ENCODE measurements at places on chromosomes 7 and 10.
A peak's percentile ranks its signal among the peaks of the same experiment; 100 is the strongest.

- no peak for DNase-seq
Observed at GRCh38 chr7:117188376-117188775, 134.5 kb downstream of the WNT2 start.

DNA sequence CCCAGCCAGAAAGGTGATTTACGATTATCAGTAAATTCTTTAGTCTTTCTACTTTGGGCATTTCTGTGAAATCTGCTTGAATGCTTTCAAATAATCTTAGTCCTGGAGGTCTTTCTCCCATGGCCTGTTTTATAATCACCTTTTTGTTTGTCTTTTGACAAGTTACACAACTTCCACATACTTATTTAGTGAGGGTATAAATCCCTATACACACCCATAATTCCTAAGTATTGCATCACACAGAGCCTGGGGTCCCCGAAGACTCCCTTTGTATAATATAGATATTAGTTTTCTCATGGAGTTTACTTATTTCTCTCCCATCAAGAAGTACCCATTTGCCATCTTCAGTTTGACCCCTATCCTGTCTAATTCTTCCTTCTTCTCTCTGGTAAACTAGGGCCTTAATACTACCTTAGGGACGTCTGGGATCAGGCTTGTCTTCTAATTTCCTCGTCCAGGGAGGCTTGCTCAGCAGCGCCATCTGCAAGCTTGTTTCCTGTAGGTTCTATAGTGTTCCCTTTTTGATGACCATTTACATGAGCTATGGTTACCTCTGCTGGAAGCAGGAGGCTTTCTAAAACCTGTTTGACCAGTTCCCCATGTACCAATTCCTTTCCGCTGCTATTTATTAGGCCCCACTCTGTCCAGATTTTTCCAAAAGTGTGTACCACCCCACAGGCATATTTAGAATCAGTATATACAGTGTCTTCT, 8.1 kb downstream of the DNAH11 start:
- no peak for DNase-seq

- no peak for DNase-seq
Observed at GRCh38 chr7:94364816-94365215, 29.9 kb upstream of the COL1A2 start.

- no peak for DNase-seq
Observed at GRCh38 chr7:131284702-131285419, 42.8 kb upstream of the MKLN1 start.

- no peak for DNase-seq
Observed at GRCh38 chr10:71040846-71041605, 152.7 kb upstream of the PCBD1 start.

DNA sequence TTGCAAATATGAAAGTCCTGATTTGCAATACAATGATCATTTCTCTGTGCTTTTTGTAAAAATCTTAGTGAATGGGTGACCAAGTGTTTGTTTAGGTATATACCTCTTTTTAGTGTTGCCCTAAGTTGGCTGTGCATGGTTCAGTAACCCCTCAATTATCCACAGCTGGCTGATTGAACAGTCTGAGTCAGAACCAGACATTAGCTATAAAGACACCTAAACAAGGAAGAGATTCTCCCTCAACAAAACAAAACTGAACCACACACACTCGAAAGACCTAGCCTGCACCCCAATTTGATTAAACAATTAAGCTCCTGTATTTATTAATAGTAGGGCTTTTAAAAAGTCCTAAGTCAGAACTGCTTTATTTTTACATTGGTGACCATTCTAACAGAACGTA, 2.8 kb downstream of the RSBN1L start:
- DNase-seq, result peak; percentile 22

- DNase-seq, result no peak
Observed at GRCh38 chr7:121102619-121103018, 114.1 kb downstream of the CPED1 start.

- DNase-seq, result no peak
Observed at GRCh38 chr10:116049974-116050304, 223.1 kb downstream of the GFRA1 start.

DNA sequence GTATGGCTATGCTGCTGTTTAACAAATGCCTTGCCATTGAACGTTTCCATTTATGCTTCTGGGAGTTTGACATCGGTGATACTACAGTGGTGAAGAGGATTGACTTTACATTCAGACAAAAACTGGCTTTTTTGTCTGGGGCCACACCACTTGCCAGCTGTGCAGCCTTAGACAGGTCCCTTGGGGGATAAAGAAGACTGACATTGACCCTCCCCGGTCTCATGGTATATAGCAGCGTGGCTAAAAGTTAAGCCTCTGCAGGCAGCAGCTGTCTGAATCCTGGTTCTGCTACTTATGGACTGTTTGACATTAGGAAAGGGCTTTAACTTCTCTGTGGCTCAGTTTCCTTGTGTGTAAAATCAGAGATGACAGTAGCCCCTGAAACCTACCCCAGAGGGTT, 42.0 kb upstream of the PTF1A start:
- no peak for DNase-seq

DNA sequence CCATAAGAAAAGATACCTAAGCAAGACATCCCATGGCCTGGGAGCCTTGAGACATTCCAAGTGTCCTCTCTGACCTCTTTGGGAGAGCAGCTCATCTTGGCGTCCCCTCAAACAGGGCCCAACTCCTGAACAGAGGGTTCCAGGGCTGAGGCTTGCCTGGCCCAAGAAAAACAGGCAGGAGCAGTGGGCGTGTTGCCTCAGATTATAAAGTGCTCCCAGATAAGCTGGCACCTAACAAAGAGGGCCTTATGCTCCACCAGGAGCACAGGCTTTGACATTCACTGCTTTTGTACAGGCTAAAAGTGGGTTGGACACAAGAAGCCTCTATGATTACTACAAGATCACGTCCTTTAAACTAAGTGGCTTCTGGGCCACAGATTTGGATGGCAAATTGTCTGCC, 193.1 kb downstream of the FGFR2 start:
- DNase-seq, result no peak

- no peak for DNase-seq
Observed at GRCh38 chr7:129461809-129462208, 27.6 kb downstream of the STRIP2 start.

DNA sequence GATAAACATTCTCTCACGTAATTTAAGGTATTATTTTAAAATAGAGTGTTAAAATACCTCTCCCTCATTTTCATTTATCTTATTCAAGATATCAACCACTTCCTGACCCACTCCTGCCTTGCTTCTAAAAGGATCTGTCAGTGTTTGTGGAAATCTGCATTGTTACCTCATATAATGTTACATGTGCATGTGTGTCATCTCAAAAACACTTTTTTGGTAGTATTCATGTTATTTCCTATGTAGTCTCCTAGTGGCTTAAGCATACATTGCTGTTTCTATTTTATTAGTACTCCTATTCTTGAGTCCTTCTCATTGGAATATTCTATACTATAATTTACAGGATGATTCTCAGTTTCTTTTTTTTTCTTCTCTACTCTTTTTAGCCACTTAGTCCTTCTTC, 1360.7 kb upstream of the CELF2 start:
- no peak for DNase-seq

DNA sequence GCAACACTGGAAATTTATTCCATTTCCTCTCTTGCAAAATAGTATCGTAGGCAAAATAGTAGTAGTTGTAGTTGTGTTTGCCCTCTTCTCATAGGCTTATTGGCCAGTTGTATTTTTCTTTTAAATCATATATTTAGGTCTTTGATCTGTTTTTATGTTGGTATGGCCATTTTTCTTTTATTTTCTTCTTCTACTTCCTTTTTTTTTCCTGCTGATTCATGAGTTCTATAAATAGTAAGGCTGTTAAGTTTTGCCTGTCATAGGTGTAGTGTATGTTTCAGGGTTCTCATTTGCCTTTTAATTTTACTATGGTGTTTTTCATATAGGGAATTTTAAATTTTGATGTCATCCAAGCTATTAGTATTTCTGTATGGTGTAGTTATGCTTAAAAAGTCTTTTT, 25.4 kb upstream of the MRC1 start:
- no peak for DNase-seq

- no peak for DNase-seq
Observed at GRCh38 chr10:88783724-88784123, 18.8 kb upstream of the LIPM start.

GRCh38 chr10:133390597-133391248, 3.2 kb upstream of the MTG1 start:
- DNase-seq, result no peak

- no peak for DNase-seq
Observed at GRCh38 chr7:17545348-17545747, 246.9 kb downstream of the AHR start.

DNA sequence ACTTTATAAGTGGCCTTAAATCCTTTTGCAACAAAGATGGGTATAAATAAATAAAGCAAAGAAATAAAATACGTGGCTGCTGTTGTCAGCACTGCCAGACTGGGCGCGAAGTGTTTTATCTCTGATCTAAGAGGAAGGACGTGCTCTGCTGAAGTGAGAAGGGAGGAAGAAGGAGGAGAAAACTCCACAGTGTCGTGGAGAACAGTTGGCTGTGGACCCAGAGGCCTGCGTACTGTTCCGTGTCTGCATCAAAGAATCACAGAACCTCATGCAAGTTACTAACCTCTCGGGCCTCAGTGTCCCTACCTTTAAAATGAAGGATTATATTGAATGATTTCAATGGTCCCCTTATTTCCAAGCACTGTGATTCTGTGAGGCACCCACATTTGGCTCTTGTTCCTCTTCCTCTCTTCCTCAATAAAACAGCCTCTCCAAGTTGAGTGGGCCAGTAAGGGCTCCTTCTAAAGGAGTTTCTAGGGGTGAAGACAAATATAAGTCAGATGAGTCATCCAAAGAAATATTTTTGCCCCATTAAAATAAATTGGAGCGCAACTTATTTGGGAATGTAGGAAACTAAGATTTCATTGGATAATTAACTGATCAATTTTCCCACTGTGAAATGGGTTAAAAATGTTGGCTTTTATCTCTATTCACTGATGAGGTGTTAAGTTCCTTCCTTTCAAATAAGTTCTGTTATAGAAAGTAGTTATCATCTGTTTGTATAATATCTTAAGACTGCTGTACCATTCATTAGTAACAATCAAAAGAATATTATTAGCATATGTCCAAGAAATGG, 126.9 kb upstream of the EFCAB10 start:
- no peak for DNase-seq

GRCh38 chr10:5514226-5514850, 10.4 kb upstream of the CALML3 start:
- no peak for DNase-seq

DNA sequence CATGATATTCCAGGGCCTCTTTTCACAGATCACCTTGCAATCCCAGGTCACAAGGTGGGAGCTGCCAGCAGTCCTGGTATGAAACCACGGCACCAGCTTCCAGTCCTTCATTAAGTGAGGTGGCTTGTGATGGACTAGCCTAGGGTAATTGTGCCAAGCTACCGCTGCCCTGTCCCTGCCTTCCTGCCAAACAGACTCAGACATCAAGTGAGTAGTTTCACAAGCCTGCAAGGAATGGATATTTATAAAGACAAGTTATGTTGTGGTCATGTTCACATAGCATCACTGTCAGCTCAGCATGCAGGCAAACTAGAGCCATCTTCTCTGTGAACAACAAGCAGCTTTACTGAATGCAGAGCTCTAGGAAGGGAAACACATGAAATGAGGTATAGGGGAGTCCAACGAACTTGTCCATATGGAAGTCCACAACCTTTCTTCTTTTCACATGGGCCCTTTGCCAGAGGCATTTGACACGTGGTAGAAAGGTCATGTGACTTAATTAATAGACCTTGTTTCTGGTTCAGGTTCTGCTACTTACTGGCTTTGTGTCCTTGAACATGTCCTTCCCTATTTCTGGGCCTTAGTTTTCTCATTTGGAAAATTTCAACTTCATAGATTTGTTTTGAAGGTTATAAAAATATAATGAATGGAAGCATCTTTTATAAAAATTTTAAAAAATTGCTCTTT, 1061.2 kb downstream of the KCNMA1 start:
- DNase-seq, result no peak

GRCh38 chr10:59098831-59099452, 77.5 kb upstream of the PHYHIPL start:
- peak; percentile 26 for DNase-seq

- DNase-seq, result no peak
Observed at GRCh38 chr10:96077156-96077555, 33.8 kb downstream of the CCNJ start.

- DNase-seq, result no peak
Observed at GRCh38 chr10:128808921-128809440, 658.1 kb upstream of the MGMT start.

GRCh38 chr7:96273716-96274115, 48.2 kb downstream of the SLC25A13 start:
- no peak for DNase-seq

DNA sequence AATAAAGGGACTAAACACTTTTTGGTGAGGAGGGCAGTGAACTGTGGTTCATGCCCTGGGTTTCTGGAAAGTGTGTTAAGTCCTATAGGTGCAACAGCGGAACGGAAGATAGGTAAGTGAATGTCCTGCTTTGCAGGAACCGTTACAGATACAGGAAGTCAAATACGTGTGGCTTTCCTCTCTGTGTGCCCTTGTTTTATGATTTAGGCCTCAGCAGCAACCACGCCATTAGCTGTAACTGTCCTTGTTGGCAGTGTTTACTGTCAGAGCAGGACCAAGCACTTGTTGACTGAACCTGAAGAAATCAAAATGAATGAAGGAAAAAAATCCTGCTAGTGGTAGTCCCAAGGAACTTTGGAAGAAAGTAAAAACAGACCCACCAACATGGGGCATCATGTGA, 150.3 kb downstream of the PIP4K2A start:
- DNase-seq, result no peak

DNA sequence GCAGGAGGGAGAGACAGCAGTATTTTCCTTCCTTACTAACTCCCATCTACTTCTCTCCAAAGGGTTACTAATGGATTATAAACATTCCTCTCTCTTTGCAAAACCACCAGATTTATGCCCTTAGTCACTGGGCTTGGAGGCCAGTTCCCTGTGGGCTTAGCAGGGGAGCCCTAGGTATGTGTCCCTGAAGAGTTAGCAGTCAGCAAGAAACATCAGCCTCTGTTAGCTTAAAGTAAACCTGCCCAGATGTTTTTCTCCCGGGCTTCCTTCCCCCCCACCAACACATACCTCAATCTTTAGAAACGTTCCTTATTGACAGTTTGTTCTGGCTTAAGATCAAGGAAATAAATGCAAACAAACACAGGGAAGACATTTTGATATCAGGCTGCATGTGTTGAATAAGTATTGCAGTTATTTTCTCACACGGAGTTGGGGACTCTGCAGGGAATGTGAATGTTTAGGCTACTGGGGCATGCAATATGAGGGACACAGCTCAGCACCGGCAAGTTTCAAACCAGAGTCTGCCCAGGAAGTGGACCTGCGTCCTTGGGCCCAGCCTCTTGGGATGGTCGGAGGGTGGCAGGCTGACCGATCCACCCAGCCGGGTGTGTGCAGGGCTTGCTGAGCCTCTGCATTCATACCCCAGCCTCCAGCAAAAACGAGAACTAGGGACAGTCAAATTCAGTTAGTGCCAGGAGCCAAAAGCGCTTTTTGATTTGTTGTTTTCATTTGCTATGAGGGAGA, 252.0 kb upstream of the GRB10 start:
- no peak for DNase-seq

DNA sequence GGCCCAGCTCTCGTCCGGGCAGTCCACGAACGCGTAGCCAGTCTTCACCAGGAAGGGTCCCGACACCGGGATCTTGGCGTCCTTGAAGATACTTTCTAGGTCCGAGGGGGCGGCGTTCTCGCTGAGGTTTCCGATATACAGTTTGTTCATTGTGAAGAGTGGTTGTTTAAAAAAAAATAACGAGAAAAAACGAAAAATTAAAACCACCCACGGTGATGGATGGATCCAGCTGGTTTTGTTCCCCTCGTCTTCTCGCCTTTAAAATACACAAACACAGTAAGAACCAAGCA, 385 bp downstream of the IGF2BP3 start:
- no peak for DNase-seq

- no peak for DNase-seq
Observed at GRCh38 chr7:27192546-27193334, 7.2 kb downstream of the HOXA13 start.

GRCh38 chr7:129394982-129395914, 39.0 kb upstream of the STRIP2 start:
- no peak for DNase-seq

Measured in NCI-H1092 treated with DMSO at 0.1 percent for 48 hours (cell line).